ENCODE measurements at places on chromosomes 4 and X. TPM values are rescaled to one million over a fixed set of nuclear protein-coding genes. Genes with fewer than 3 reads are reported as not detected.

HS3ST1 gene
- 0.52 TPM for total RNA-seq

JAKMIP1 gene
- not detected for total RNA-seq

RNF128 gene
- total RNA-seq = not detected

SLIT2 gene
- 0.13 TPM for total RNA-seq

IBSP gene
- total RNA-seq = 0.22 TPM
